ENCODE measurements at places on chromosomes 2 and 18. TPM values are rescaled to one million over a fixed set of nuclear protein-coding genes. Genes with fewer than 3 reads are reported as not detected.

DNA sequence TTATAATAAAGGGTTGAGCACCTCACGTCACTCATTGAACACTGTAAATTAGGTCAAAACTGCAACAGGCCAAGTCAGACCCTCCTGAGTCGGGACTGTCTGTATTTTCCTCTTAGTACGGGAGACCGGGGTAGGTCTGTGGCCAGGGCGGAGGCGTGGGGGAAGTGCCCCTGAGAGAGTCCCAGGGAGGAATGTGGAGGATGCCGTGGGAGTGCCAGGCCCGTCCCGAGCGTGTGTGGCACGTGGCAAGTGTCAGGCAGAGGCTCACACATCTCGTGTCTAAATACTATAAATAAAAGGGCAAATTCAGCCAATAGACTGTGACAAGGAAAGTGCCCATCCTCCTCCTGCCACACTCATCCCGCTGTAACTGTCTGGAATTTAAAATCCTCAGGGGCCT is 6.3 kb upstream of the HDAC4 start:
- no peak for DNase-seq

Gene PDCD1
- polyA plus RNA-seq = not detected

DNA sequence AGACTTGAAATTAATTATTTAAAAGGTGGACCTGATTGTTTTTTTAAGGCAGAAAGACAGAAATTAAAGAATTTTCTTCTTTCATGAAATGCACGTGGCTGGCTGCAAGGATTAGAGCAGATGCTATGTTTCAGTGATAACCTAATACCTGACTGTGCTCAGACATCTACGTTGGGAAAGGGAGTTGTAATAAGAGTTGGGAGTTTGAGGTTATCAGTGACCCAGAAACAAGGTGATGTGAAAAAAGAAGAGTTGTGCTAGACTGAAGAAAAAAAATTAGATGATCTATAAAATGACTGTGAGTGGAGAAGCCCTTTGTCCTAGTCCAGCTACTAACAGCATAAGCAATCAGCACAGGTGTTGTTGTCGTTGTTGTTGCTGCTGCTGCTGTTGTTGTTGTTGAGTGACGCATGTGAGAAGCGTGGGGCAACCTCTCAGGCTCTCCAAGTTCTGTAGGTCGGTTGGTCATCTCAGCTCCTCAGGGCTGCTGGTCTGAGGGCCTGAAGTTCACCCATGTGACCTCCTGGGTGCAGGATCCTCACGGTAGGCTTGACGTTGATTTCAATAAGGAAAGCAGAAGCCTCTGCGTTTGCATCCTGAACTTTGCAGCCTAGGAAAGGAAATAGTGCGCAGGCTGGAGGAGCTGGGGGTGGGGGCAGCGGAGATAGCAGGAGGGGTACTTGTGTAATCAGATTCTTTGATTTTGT is 7.6 kb downstream of the POU3F3 start:
- no peak for DNase-seq

DNA sequence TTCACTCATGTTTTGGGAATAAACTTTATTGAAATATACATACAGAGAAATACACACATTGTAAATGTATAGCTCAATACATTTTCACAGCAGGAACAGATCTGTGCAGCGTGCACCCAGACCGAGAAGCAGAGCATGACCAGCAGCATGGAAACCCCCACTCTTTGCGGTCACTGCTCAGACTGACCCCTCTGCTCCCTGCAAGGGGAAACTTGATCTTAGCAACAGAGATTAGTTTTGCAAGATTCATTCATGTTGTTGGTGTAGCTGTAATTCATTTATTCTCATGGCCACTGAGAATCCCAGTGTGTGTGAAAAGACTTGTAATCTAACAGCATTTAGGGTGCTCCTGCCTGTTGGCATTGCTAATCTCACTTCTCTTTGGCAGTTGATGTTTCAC is 35.2 kb downstream of the LPIN1 start:
- no peak for DNase-seq

DNA sequence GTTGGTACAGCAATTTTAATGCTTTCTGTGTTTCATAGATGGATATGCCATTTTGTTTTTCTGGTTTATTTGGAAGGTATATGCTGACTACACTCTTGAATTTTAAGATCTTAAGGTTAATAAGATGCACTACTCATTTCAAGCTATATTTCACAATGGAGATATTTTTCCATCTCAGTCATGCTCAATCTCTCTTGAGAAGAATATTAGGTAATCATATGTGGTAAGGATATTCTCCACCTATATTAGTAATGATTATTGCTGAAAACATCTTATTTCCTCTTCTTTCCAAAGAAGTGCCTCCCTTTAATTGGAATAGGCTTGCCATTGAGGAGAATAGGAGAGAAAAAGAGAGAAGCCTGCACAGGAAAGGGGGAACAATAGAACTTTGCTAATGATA is 40.1 kb downstream of the EPB41L3 start:
- no peak for DNase-seq

GRCh38 chr2:54771166-54771885 is 47.9 kb downstream of the EML6 start:
- DNase-seq = no peak

DNA sequence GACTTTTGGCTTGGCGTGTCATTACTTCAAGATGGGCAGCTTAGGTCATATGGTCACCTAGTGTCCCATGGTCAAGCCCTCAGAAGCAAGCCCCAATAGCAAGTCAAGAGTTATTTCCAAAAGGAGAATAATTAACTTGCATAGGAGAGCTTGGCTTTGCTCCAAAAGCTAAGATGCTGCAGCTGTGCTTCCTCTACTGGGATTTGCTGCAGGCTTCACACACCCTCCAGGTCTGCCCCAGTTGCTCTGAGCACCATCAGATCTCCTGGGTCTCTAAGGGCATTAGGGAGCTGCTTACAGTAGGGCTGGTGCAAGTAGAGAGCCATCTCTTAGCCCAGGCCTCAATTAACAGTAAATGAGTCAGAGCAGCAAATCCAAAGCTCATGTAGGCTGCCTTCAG is 46.6 kb downstream of the THUMPD2 start:
- no peak for DNase-seq

- no peak for DNase-seq
Observed at GRCh38 chr2:239195318-239195871, 205.4 kb downstream of the HDAC4 start.

DNA sequence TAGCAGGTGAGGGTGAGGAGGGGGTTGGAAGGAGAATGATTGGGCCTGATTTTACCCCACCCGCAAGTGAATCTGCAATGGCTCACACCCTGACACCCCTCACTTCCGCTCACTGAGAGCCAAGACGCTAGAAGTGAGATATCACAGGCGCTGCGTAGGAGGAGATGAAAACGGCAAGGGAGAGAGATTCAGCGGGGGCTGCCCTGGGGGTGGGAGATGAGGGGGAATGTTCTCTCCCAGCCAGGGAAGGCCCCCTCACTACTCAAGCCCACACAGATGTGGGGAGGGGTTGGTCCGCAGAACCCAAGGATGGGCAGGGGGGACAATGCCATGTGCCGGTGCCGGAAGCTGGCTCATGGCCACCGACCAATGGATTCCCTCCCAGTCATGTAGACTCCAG is 32.9 kb downstream of the LOXHD1 start:
- DNase-seq = no peak

- DNase-seq = no peak
Observed at GRCh38 chr18:55494441-55494840, 93.6 kb downstream of the TCF4 start.

Gene GKN1
- polyA plus RNA-seq = not detected

- DNase-seq = no peak
Observed at GRCh38 chr2:216881411-216881810, 21.5 kb upstream of the TNP1 start.

GRCh38 chr2:239818086-239818485 is 207.1 kb downstream of the NDUFA10 start:
- DNase-seq = no peak

Gene NHEJ1
- 20.4 TPM for polyA plus RNA-seq

GRCh38 chr2:64945973-64946768 is 43.0 kb upstream of the SLC1A4 start:
- DNase-seq = no peak

Gene ORMDL1
- polyA plus RNA-seq = 96.1 TPM

- no peak for DNase-seq
Observed at GRCh38 chr2:21819454-21819853, 695.7 kb downstream of the TDRD15 start.

DNA sequence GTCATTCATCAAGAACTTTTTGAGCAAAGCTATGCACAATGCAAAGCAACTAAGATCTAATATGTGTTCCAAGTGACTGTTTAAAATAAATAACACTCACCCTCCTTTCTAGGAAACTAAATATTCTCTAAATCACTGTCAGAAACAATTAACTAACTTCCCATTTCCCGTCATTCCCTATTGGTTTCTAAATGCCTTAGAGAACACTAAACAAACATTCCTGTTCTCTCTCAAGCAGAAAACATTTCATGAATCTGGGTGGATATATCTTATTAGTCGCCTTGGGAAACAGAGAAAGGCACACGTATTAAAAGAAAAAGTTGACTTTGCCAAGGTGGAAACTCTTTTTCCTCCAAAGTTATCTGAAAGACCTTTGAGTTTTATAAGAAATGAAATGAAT is 735.2 kb downstream of the MBD2 start:
- DNase-seq = peak; percentile 41

DNA sequence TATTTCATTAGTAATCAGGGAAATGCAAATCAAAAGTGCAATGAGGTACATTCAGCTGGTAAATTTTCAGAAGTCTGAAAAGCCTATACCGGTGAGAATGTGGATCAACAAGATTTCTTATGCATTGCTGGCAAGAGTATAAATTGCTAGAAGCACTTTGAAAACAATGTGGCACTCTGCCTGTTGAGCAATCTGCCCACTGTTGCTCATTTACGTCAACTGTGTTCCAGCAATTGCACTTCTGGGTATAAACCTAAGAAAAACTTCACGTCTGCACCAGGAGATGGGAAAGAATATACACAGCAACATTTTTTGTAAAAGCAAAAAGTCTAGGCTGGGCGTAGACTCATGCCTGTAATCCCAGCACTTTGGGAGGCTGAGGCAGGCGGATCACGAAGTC is 40.8 kb downstream of the MTERF4 start:
- DNase-seq = no peak

Gene ASPRV1
- polyA plus RNA-seq = 3.2 TPM

DNA sequence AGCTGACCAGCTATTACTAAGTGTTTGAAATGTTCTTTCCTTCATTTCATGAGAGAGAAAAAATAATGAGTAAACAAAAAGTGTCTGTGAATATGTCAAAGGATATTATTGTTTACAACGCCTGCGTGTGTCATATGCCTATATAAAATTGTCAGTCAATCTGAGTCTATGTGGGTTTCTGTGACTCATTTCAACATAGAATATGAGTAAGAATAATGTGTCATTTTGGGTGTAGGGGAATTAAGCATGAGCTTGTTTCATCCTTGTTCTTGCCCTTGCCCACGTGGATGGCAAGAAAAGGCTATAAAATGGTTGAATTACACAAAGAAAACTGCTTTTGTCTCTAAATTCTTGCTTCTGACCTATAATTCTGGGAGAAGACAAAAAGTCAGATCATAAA is 466.0 kb downstream of the PTH2R start:
- no peak for DNase-seq

GRCh38 chr2:49753344-49753985 is 599.1 kb upstream of the FSHR start:
- no peak for DNase-seq

- no peak for DNase-seq
Observed at GRCh38 chr18:72155327-72155726, 388.8 kb downstream of the CBLN2 start.

DNA sequence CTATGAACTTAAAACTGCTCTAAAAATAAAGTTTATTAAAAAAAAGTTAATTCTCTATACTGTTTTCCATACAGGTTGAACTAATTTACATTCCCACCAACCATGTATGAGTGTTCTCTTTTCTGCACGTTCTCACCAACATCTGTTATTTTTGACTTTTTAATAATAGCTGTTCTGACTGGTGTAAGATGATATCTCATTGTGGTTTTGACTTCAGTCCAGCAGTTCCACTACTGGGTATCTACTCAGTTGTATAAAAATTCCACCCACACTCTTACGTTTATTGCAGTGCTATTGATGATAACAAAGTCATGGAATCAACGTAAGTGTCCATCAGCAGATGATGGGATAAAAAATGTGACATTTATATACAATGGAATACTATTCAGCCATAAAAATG is 33.7 kb downstream of the SPAG16 start:
- no peak for DNase-seq

DNA sequence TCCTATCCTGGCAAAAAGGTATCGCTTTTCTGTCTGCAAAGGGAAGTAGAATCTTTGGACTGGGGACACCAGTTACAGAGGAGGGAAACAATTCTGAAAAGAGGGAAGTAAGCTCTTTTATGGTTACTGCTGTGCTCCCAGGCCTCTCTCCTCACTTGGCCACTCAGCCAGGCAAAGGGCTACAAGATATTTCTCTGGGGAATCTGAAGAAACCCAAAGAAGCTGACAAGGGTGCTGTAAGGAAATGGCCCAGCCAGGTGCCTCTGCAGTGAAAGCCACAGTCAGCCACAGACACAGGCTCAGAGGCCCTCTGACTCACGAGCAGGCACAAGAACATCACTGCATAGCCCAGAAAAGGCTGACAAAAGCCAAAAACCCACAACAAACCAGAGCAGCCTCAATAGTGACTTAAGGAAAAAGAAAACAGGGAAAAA is 5.8 kb downstream of the HDLBP start:
- DNase-seq = no peak

GRCh38 chr2:72137498-72138010 is 10.1 kb downstream of the CYP26B1 start:
- no peak for DNase-seq
